Hematopoietic multipotent progenitor cell (in vitro differentiated cells): ENCODE measurements at places on chromosomes 7 and 10.

DNA sequence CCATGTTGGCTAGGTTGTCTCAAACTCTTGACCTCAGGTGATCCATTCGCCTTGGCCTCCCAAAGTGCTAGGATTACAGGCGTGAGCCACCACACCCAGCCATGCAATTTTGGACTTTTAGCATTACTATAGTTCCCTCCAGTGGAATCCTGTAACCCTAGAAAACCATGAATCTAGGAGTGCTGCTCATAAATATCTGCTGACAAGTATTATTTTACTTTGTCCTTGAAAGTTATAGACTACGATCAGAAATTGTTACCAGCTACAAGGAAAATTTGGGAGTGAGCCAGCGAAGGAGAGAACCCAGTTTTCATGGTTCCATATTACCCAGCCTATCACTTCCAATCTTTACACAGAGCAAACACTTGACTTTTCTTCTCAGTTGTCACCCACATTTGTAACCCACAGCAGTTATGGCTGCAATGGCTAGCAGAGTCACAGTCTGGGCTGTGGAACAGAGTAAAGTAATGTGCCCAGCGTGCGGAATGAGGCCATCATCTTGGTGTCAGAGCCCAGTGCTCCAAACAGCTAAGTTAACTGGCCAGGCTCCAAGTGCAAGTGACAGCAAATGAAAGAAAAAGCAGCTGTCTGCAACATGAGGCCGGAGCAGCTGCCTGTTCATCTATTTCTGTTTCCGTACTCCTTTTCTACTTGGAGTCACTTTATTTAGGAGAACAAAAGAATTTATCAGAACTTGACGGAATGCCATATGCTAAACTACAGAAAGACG is 29.9 kb downstream of the ZC3HC1 start:
- DNase-seq = no peak

DNA sequence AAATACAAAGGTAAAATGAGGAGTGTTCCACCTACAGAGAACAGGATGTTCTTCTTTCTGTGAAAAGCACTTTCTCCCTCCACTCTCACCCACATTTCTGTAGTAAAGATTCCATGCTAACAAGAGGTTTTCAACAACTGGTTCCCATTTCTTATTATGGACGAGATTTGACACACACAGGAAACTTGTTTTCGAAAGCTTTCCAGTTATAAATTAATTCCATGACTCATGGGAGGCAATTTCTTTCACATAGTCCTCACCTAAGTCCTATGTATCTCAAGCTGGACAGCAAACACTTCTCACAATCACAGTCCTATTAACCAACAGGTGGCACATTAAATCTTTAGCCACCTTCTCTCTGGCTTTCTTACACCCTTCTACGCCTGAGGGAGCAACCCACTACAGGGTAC is 24.5 kb downstream of the RAPGEF5 start:
- no peak for DNase-seq

- DNase-seq = no peak
Measured at GRCh38 chr10:1365540-1366321, 309.5 kb downstream of the WDR37 start.

GRCh38 chr10:51427758-51428157 is 271.6 kb downstream of the CSTF2T start:
- DNase-seq = no peak

DNA sequence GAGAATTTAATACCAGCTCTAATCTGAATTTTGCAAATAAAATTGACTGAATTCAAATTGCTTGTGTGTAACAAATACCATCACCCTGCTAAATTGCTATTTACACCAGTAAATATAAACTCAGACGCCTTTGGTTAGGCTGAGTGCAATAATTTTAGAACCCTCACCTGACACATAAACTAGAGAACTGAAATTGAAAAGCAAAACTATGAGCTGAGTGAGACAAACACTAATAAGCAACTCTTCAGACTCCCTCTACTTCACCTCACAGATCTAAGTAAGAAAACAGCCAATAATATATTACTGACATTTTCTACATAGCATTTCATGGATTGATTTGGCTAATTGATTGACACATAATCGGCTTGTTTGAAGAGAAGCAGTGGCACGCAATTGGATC is 621.2 kb downstream of the REEP3 start:
- DNase-seq = no peak

- peak; percentile 42 for DNase-seq
Measured at GRCh38 chr10:6543431-6544005, 36.6 kb downstream of the PRKCQ start.

DNA sequence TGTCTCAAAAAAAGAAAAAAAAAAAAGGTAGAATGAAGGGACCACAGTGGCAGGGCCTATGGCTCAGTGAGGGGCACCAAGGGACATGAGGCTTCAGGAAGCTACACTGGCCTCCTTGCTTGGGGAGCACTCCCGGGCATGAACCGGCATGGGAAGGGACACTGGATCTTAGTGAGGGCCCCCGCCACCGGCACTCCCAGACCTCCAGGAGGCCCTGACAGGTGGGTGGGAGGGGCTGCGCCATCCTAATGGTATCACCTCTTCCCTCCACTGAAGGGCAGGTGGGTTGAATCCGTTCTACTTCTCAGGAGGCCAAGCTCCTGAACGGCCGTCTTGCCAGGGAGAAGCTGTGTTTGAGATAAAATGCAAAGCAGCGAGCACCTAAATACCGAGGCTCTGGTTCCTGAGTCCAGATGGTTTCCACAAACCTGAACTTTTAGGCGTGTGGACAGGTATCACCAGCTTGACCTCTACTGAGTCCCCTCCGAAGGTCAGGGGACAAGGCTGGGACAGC is 69.8 kb downstream of the C10orf143 start:
- no peak for DNase-seq

- no peak for DNase-seq
Measured at GRCh38 chr7:124497176-124497575, 268.4 kb downstream of the GPR37 start.

GRCh38 chr7:150503581-150503980 is 11.1 kb upstream of the GIMAP7 start:
- no peak for DNase-seq

DNA sequence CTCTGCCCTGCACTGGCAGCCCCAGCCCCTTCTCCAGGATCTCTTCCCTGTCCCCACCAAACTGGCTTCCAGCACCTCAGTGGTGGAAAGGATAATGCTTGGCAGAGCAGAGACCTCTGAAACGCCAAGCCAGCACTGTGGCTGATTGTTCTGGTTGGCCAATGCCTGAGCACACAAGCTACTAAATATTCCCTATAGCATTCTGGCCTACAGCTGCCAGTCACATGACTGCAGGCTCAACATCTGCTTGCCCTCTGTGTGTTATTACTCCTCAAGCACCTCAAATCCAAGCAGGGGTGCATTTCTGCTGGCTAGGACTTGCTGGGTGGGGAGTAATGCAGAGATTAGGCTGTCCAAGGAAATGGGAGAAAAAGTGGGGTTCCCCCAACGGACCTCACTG is 6.1 kb downstream of the TBATA start:
- no peak for DNase-seq

GRCh38 chr10:86292462-86293395 is 73.9 kb downstream of the GRID1 start:
- no peak for DNase-seq

DNA sequence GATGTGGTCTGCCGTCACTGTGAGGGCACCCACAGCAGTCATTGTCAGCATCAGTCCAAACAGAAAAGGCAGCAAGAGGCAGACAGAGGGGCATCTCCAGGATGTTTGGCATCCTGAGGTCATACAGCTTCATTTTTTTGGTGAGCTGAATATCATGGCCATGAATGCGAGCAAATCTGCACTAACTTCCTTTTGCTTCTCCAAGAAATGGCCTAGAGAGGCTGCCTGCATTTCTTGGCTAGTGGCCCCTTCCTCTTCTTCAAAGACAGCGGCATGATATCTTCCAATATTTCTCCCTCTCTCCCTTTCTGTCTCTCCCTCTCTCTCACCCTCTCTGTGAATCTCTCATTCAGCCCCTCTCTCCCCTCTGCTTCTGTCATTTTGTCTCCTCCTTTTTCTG is 24.8 kb downstream of the FKBP6 start:
- DNase-seq = no peak

DNA sequence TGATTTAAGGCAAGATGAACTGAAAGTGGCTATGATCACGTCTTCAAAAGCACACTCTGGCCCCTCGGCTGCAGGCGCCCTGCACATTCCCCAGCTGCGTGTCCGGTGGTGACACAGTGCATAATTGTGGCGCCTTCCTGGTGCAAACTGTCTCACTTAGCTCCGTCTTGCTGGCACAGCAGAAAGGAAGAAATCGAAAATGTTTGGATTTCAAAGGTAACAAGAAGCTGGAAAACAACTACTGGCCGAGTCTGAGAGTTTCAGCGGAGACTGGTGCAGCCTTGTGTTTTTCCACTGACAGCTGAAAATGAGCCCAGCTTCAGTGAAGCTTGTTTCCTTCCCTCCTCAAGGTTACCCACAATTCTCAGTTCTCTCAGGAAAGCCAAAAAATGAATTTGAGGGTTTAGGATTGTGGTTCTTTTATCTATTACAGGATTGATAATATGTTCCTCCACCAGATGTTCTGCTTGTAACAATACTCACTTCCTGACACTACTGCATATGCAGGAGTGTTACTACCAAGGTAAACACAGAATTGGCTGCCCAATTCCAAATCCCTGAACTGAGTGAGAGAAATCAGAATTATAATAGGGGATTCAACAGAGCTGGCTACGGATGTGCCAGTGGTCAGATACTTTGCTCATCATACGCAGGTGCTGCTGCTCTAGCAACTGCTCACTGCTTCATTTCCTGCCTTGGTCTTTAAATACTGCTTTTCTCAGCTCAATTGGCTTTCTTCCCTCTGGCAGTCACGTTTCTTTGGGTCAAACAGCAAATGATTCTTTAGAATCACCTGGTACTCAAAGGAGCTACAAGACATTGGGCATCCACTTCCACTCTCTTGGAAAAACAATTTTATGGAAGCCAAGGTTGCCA is 63.7 kb downstream of the TRUB1 start:
- no peak for DNase-seq

- DNase-seq = no peak
Measured at GRCh38 chr7:105779856-105780780, 96.3 kb downstream of the ATXN7L1 start.

GRCh38 chr7:96654630-96655188 is 54.9 kb downstream of the SEM1 start:
- DNase-seq = no peak

GRCh38 chr10:69567920-69568319 is 5.3 kb downstream of the NEUROG3 start:
- DNase-seq = no peak

DNA sequence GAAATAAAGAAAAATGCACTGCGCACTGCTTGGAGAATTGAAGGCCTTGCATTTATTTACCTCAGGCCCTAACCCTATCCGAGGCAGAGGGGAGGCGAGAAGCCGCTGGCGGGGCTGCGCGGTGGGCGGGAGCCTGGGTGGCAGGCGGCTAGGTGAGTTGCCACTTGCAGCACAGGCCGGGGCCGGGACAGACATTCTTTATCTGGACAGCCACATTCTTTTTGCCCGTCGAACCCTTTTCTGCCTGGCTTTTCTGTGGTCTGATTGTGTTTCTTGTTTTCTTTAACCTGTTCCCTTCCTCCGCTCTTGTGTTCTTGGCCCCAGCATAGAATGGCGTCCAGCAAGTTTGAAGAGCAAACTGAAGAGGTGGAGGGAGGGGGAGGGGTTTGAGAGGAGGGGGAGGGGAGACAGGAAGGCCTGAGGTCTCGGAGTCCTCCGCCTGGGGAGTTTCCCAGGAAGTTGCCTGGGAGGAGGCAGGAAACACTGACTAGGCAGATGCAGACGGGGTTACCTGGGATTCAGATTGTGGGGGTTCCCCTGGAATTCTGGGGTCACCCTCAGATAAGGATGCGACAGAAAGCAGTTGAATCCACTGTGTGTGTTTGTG is 5.1 kb downstream of the SHH start:
- no peak for DNase-seq

DNA sequence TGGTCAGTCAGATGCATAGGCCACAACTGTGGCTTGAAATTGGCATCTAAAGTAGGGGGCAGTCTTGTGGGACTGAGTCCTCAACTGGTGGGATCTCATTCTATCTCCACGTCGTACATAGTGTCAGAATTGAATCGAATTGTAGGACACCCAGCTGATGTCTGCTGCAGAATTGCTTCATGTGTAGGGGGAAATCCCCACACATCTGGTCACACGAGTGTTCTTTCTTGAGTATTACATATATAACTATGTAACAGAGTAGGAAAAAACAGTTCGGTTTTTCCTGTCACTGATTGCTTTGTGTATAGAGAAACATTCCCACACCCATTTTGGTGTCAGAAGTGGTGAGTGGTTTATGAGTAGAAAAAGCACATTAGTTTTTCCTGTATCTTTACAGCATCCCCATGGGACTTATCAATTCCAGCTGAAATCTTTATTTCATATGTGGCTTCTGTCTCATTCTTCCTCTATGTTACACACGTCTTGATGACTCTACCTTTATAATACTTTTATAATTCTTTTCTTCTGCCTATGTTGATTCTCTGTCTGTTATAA is 79.4 kb upstream of the PCGF5 start:
- DNase-seq = no peak

DNA sequence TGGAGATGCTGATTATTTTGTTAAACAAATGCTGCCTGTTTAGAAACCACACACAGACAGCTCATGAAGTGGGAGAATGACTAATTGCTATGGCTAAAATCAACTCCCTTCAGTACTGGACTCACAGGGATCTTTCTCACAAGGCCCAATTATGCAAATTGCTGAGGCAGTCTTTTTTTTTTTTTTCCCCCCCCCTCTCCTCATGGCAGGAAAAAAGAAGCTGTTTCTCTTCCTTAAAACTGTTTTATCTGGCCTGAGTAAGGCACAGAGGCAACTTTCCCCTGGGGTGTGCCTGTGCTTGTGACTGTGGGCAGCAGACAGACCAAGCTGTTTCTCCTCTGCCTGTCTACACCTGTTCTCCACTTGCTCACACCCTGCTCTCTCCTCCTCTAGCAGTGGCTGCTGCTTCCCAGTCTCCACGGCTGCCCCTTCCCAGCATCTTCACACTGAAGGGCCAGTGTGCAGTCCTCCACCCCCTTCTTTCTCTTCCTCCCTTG is 65.4 kb upstream of the STEAP1B start:
- no peak for DNase-seq

DNA sequence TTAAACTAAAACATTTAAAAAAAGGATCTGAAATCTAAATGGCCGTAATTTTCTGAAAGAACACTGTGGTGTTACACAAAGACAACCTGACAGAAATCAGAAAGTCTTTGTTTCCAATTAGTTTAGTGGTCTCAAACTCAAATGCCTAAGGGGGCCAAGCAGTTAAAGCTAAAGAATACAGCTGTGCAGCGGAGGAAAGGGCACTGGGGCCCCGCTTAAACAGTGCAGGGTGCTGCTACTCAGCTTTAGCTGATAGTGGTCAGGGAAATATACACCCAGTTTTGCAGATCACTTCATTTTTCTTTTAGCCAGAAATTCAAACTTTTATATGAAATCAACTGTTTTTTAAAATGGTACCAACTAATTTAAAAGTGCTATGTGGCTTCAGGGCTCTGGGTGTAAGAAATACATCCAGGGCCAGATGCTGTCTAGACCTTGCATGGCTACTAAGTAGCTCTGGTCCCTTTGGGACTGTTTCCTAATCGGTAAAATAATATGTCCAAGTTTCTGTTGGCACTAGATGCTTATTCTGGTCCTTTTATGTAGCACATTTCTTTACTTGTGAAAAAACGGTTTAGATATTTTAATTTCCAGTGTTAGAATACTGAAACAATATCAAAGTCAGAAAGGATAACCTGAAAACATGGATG is 161.8 kb upstream of the LAMB4 start:
- DNase-seq = no peak
